ENCODE measurements at places on chromosomes 11 and 22.
A peak's percentile ranks its signal among the peaks of the same experiment; 100 is the strongest.

GRCh38 chr11:129280027-129280811, 88.1 kb upstream of the ARHGAP32 start:
- DNase-seq, result peak; percentile 36

DNA sequence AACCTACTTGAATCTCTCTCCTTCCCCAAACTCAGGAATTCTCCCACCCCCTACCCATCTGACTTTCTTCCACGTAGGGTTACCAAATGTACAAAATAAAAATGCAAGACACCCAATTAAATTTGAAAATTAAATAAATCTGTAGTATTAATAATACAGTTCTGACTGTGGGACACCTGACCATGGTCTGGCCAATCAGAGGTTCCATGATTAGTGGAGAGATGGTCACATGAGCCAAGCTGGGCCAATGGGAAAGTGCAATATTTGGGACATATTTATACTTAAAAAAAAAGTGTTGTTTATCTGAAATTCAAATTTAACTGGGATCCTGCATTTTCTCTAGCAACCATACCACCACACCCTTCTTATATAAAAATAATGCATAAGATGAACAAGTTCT, 29.8 kb upstream of the ASPHD2 start:
- DNase-seq, result no peak

DNA sequence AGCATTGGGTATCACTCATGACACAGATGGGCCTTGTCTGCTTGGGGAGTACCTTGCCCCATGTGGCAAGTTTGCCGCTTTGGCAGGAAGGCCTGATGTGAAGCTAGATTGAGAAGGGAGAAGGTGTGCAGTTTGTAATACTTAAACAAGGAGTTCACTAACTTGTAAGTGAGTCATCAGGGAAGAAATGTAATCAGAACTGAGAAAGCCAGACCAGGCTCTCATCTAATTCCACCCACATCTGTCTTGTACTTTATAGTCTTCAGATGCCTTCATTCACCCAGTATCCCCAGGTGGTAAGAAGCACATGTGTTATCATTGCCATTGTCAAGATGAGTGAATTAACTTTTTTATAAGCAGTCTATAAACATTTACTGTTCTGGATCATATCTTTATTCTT, 116.0 kb upstream of the DDI1 start:
- DNase-seq, result no peak

- no peak for DNase-seq
Observed at GRCh38 chr22:32236970-32237369, 18.2 kb downstream of the SLC5A4 start.

GRCh38 chr22:24134090-24134846, 47.0 kb upstream of the SUSD2 start:
- DNase-seq, result peak; percentile 68

DNA sequence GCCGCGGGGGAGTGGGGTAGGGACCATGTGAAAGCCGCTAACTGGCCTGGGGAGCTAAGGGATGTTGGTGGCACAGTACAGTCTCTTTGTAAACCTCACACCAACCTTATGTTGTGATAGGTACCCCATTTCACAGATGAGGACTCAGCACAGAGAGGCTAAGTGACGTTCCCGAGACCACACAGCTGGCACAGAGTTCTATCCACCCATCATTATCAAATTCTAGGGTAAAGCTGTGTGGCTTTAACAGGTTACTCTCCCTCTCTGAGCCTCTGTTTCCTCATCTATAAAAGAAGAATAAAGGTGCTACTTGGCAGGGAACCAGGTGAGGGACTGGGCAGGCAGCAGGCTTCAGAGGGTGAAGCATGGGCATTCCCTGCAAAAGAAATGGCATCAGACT, 1.4 kb upstream of the GDPD5 start:
- no peak for DNase-seq

- no peak for DNase-seq
Observed at GRCh38 chr11:130177782-130178181, 18.2 kb downstream of the ST14 start.

DNA sequence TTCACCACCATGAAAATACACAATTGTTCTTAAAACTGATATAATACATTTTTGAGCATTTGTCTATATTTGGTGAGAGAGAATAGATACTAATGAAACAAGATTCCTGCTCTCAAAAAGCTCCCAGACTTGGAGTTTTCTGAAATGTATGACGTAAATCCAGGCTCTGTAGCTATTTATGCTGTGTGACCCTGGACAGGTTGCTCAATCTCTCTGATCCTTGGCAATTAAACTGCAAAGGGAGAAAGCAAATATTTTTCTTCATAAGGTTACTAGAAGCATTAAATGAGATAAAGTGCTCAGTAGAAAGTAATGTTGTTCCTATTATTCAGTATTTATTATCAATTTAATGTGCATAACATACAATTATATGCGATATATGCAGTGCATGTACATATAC, 42.5 kb downstream of the SVIP start:
- no peak for DNase-seq

DNA sequence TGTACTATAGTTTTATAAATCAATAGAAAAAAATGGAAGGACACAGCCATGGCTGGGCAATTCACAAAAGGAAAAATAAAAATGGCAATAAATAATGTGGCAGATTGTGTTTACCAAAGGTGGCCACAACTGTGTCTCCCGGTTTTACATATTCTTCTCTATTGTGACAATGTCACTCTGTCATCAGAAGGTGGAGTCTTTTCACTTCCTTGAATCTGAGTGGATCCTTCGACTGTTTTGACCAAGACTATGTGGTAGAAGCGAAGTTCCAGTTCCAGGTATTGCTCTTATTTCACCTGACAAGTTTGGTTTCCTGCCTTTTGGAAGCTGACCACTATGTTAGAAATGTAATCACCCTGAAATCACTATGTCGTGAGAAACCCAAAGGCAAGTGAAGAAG, 31.0 kb upstream of the HSD17B12 start:
- no peak for DNase-seq

- no peak for DNase-seq
Observed at GRCh38 chr11:68140496-68141245, 19.5 kb upstream of the CHKA start.

DNA sequence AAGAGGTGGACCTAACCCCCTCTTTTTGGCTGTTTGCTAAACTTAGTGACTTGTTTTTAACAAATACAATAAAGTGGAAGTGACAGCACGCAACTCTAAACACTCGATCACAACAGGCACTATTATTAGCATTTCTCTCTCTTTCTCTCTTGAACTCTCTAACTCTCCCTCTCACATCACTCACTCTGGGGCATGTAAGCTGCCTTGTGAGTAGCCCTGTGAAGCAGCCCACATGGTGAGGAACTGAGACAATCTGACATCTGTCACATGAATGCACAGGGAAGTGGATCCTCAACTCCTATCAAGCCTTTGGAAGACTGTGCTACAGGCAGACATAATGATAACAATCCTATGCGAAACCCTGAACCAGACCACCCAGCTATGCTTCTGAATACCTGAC, 609.0 kb upstream of the CNTN5 start:
- no peak for DNase-seq

GRCh38 chr11:14417617-14418374, 58.8 kb upstream of the RRAS2 start:
- DNase-seq, result no peak

- no peak for DNase-seq
Observed at GRCh38 chr11:117823946-117824420, 561 bp downstream of the FXYD2 start.

- no peak for DNase-seq
Observed at GRCh38 chr11:68379206-68379605, 66.8 kb downstream of the LRP5 start.

- DNase-seq, result no peak
Observed at GRCh38 chr11:84930863-84931262, 696.3 kb downstream of the DLG2 start.

DNA sequence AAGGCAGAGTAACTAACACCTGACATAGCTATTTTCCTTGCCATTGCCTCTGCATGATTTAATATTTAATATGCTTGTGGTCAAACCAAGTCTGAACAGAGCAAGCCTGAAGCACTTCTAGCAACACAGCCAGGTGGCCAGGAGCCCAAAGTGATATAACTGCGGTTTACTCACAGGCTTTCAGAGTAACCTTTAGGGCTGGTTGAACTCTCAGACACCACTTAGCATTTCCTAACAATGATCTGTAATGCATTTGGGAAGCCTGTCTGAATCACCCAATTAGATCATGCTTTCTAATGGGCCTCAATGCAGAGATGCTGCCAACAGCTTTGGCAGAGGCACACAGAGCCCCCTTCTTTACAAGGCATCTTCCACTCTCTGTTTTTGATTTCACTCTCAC, 96.1 kb downstream of the FDX1 start:
- DNase-seq, result no peak

DNA sequence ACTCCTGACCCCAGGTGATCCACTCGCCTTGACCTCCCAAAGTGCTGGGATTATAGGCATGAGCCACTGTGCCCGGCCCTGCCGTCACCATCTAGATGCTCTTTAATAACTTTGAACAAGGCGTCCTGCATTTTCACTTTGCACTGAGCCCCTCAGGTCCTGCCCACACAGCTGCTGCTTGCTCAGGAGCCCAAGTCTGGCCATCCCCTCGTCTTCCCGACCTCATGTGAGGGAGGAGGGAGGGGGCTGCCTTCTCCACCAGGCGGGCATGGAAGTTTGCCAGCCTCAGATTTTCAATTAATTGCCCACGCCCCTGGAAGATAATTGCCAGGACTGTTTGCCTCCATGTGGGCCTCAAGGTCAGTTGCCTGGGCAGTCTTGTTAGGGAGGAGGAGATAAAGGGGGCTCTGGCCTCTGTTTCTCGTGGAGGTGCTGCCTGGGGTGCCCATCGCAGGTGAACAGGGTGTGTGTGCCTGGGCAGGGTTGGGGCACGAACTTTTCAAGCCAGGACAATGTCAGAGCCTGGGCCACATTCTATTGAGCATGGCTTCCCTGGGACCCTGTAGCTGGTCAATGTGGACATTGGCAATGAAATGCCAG, 27.9 kb upstream of the MYEOV start:
- no peak for DNase-seq

GRCh38 chr11:36372101-36372771, 76.1 kb downstream of the PRR5L start:
- DNase-seq, result no peak

- no peak for DNase-seq
Observed at GRCh38 chr11:44574610-44575287, 9.3 kb downstream of the CD82 start.

GRCh38 chr22:46416891-46417580, 81.5 kb downstream of the TRMU start:
- DNase-seq, result no peak

- DNase-seq, result no peak
Observed at GRCh38 chr11:13091373-13091772, 82.3 kb downstream of the RASSF10 start.

DNA sequence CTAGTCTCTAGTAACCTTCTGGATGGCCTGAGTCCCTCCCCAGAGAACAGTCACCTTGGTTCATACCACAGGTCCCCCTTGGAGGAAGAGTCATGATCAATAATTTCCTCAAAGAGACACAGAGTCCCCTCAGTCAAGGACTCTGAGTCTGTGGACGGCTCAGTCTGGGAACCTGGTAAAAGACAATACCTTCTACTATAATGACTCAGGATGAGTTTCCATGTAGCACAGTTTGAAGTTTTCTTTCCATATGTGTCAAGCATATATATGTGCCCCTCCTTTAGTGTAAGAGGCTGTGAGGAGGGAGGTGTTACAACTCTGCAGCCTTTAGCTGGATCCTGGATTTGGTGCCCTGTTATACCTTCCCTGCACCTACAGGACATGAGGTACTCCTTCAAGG, 54.4 kb upstream of the TSKU start:
- no peak for DNase-seq

DNA sequence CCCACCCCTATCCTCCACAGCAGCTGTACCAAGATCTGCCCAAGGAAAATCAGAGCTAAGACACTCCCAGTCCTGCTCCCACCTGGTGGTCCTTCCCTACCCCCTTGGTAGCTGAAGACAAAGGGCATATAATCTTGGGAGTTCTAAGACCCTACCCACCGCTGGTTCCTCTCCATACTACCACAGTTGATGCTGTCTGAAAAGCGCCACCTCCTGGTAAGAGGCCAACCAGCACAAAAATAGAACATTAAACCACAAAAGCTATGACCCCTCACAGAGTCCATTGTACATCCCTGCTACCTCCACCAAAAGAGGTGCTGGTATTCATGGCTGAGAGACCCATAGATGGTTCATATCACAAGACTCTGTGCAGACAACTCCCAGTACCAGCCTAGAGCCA, 161.5 kb upstream of the ARHGAP42 start:
- DNase-seq, result no peak

DNA sequence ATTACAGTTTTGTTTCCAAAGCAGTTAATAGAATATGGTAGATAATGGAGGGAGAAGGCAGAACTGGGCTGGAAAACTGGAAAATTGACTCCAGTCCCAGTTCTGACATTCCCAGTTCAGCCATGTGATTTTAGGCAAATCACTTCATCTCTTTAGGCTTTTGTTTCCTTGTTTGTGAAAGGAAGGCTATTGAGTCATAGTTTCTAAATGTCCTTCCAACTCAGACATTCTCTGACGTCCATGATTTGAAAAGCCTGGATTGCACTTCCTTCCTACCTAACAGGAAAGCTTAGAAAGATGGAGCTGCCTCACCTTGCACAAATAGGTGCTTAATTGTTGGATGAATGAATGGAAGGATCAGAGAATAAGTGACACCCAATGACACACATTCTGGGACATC, 19.8 kb upstream of the GALNT18 start:
- no peak for DNase-seq

DNA sequence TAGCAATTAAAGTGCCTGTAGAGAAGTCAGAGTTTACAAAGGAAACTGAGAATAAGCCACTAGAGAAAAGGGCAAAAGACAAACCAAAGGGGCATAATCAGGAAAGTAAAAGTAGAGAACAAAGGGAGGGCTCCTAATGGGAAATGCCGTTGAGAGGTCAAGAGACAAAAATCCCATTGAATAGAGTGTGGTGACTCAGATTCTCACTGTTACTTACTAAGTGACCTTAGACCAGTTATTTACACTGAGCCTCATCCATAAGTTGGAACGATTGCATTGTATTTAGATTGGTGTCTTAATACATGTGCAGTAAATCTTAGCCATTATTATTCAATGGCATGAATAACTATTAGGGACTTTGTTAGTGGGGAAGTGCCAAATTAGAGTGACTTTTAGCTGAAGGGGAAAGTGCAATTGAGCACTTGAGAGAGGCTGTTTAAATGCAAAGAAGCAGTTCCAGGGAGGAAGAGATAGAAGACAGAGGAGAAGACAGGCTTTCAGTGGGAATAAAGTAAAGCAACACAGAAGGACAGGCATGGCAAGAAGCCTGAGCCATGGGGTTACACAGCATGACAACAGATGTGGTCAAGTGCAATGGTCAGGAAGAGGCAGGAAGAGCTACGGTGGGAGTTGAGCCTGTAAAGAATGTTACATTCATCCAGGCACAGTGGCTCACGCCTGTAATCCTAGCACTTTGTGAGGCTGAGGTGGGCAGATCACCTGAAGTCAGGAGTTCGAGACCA, 82.6 kb downstream of the UBASH3B start:
- DNase-seq, result no peak

DNA sequence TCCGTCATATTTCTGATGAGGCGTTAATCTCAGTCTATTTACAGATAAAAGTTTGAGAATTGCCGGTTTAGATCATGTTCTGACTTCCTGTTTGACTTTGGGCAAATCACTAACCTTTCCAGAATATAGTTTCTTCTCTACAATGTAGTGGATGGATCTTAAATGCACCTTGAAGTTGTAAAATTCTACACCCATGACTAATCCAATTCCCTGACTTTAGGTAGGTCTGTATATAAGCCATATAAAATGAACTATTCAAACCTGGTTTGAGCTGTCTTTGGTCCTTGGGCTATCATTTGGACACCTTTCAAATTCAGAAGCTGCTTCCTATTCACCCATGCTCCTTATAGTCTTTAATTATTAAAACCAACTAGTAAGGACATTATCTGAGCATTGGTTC, 52.2 kb upstream of the BLID start:
- no peak for DNase-seq

- DNase-seq, result no peak
Observed at GRCh38 chr11:85661972-85662664, 2.8 kb downstream of the CREBZF start.

Measured in CD4-positive, alpha-beta T cell (primary cell).